T-cell (primary cell): ENCODE measurements at places on chromosomes 1 and 21.

DNA sequence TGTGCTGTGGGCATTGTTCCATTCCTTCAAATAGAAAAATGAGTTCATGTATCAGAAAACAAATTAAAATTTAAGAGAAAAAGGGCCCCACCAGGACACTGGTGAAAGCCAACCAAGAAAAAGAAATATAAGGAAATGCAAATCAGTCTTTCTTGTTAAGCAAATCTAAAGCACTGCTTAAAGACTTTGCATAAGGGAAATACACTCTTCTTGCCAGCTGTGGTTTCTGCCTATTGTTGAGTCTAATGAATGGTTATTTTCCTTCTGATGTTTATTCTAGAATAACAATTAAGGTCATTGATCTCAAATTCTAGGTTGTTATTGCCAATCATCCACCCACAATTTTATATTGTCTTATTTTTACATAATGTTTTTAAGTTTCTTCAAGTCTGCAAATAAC is 158.6 kb upstream of the SNX7 start:
- no peak for DNase-seq

GRCh38 chr1:46675549-46676314 is 4.1 kb downstream of the TEX38 start:
- DNase-seq, result no peak

DNA sequence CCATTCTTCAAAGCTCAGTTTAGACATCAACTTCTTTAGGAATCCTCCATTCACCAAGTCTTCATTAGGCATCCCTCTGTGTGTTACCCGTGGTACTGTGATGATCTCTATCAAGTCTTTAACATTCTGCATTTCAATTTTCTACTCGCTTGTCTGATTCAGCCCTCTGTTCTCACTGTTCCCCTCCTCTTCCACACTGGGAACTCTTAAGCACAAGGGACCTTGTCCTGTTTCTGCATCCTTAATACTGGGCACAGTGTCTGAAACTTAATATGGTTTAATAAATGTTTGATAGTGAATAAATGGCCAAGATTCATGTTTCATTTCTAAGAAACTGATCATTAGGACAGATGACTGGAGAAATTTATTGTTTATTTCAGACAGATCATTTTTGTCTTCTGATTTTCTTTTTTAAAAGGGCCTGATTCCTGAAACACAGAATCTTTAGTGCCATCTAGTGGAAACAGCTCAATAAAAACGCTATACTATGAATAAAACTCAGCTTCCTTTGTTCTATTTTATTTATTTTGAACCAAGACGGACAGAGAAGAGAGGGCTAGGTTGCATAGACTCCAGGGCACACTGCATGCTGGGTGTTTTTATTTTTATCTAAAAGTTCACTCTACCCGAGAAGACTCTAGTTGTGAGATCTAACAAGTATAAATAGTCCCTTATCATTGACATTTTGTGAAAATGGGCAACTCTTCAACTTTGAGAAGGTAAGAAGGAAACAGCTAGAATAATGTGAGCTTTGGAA is 7.0 kb upstream of the TRIM45 start:
- DNase-seq, result no peak

DNA sequence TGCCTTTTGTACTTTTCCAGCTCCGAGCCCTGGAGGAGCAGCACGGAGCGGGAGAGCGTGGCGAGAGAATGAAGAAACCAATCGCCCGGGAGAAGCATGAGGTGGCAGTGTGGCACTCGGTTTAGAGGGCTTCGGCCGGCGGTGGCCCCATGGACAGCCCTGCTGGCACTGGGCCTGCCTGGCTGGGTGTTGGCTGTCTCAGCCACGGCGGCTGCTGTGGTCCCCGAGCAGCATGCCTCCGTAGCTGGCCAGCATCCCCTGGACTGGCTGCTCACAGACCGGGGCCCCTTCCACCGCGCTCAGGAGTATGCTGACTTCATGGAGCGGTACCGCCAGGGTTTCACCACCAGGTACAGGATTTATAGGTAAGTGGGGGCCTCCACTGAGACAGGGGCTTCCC is 59.0 kb downstream of the BRINP2 start:
- no peak for DNase-seq

GRCh38 chr1:197776351-197777105 is 1.2 kb upstream of the DENND1B start:
- DNase-seq, result no peak

DNA sequence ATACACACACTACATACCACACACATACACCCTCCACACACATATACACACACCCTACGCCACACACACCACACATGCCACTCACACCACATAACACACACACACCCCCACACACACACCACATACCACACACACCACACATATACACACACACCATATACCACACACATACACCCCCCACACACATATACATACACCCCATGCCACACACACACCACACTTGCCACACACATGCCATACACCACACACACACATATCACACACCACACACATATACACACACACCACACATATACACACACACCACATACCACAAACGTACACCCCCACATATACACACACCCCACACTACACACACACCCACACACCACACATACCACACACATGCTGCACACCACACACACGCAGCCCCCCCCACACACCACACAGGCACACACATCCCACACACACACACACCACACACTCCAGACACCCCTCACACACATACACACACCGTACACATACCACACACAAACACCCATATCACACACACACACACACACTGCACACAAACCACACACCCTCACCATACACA is 76.7 kb upstream of the TMPRSS2 start:
- no peak for DNase-seq

- DNase-seq, result no peak
Observed at GRCh38 chr1:111666828-111667227, 47.2 kb downstream of the RAP1A start.

GRCh38 chr21:38297194-38297631 is 40.4 kb downstream of the KCNJ15 start:
- no peak for DNase-seq

- DNase-seq, result no peak
Observed at GRCh38 chr1:41149570-41149969, 92.5 kb downstream of the SCMH1 start.

DNA sequence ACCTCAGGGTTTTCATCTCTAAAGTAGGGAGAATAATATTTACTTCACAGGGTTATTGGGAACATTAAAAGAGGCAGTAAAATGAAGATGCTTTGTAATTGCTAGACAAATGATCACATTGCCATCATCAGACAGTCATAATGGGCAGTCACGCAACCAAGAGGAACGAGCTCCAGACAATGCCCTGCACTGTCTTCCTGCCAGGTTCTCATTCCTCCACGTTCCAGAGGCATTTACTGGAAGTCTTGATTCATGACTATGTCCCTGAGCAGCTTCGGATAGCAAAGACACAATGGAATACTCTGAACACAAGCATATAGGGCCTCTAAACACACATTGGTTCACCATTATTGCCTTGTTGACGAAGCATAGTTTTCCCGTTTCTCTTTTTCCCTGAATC is 389.7 kb downstream of the NTNG1 start:
- no peak for DNase-seq

DNA sequence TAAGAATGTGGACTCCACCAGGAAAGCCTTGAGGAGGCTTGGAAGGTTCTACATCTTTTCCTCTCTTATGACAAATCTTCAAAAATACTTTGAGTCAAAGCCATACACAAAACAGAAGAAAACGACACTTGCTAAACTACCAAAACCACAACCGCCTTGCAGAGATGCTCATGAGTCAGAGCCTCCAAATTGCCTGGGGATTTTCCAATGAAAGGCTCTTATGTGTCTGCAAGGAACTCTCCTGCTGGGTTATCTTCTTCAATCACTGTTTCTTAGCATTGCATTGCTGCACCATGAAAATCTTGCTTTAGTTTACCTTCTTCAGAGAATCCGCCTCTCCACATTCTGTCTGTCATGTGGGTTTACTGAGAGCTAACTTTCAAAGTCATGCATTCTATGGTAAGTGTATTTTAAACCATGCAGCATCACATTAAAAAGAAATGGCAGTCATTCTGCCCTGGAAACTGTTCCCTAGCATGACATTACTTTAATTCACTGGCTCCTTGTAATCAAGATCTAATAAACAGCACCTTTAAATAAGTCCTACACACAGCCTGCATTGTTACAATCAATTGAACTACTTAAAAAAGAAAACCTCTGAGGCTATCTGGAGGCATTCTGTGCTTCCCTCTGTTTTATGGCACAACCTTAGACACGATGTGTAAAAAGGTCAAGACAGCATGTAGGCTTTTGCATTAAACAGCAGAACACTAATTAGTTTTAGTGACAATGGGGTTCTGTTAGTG is 210.0 kb upstream of the FOXD3 start:
- DNase-seq, result no peak

DNA sequence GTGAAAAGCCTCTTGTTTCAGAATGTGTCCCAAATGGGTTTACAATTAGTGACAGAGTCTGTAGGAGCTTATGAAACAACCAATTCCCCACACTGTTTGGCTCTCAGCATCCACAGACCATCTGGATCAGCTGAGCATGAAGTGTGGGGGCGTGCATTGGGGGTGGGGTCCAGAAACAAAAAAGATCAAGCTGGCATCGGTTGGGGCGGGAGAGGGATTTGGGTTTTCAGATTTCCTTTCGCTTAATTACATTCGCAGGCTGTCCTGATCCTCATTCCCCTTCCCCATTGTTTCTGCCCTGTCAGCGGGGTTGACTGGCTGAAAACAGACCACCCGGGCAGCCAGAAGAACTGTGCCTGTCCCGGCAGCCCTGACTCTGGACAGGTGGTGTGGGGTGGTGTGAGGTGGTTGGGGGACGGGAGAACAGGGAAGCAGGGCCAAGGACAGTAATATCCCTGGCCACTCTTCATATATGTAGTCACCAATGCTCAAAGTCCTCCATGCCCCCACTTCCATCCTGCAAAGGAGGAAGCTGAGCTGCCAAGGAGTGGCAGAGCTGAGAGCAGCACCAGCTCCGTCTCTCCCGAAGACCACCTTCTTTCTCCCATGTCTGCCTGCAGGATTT is 92.0 kb downstream of the IER5 start:
- DNase-seq, result no peak

GRCh38 chr1:51192213-51192843 is 43.7 kb upstream of the RNF11 start:
- peak; percentile 49 for DNase-seq

- no peak for DNase-seq
Observed at GRCh38 chr1:66506991-66507390, 27.0 kb upstream of the SGIP1 start.

- no peak for DNase-seq
Observed at GRCh38 chr1:233114159-233114558, 163.7 kb downstream of the NTPCR start.

DNA sequence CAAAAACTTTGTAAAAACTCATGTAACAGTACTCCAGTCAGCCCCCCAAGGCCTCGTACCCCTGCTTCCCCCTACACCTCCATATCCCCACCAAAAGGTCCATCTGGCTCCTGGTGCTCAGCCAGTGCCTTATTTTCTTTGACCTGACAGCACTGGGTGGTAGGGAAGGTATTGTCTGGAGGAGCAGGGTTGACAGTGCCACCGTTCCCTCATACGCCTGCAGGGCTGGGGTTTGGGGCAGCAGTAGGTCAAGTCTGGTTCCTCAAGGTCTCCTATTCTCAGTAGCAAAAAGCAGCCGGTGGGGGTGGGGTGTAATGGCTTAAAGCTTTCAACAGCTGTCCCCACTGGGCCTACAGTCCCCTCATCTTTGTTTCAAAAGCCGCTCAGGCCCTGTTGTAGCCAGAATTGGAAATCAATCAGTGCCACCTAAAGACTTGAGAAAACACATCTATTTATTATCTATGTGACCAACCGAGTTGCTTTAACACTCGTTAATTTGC is 25.3 kb upstream of the TTF2 start:
- DNase-seq, result no peak

DNA sequence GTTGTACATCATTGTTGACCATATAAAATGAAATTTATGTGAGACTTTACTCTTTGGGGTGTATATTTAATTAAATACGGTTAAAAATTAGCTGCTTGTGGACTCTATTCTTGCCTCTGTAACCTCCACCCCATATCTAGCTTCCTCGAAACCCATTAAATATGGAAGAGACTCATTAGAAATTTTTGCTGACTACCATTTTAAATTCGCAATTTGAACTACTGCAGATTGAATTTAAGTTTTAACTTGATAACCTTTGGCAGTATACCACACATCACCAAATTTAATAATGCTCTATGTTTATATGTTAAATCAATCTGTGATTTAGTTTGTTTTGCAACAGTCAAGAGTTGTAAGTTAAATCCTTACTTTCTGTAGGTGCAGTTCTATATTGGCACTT is 88.5 kb upstream of the QSOX1 start:
- DNase-seq, result no peak

- no peak for DNase-seq
Observed at GRCh38 chr1:228835911-228836310, 100.6 kb downstream of the RHOU start.

DNA sequence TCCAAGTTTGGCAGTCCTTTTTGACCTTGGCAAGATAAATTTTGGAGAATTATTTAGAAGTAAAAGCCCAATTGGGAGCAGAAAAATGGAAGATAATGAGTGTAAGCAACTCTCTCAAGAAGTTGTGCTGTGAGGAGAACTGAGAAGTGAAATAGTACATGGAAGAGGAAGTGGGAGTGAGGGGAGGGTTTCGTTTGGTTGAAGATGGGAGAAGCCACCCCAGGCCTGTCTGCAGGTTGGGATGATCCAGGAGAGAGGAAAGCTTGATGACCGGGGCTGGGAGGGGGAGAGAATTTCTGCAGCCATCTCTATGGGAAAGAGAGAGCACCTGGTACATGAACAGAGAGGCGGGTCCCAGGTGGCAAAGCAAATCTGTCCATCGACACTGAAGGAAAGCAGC is 8.6 kb upstream of the RCAN1 start:
- DNase-seq, result no peak

GRCh38 chr1:26607186-26607585 is 77.6 kb downstream of the RPS6KA1 start:
- no peak for DNase-seq

DNA sequence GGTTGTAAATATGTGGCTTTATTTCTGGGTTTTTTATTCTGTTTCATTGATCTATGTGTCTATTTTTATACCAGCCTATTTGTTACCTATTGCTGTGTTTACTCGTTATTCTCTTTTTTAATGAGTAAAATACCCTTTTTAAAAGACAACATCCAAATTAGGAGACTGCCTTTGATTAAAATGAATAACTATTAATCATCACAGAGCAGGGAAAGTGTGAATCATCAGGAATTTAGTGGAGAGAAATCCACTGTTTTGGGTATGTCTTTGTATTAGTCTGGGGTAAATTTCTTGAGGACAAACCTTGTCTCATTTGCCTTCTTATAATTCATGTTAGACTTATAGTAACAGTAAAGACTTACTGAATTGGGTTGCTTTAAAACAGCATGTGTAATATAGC is 12.1 kb downstream of the DISC1 start:
- DNase-seq, result no peak

- DNase-seq, result no peak
Observed at GRCh38 chr1:87505391-87505983, 176.8 kb downstream of the LMO4 start.
